ENCODE measurements at places on chromosomes 11 and 22. TPM values are rescaled to one million over a fixed set of nuclear protein-coding genes. Genes with fewer than 3 reads are reported as not detected.

The CYB5R2 gene
- 2.6 TPM for total RNA-seq

The OR51E2 gene
- total RNA-seq, result 0.52 TPM

The PIK3C2A gene
- total RNA-seq, result 19.3 TPM

The NTM gene
- total RNA-seq, result 9.9 TPM

The RPL27A gene
- total RNA-seq, result 1,860 TPM

Measured in skeletal muscle tissue (tissue), 5 donors.